Naive thymus-derived CD8-positive, alpha-beta T cell (primary cell): ENCODE measurements at places on chromosomes 3 and 15. TPM values are rescaled to one million over a fixed set of nuclear protein-coding genes. Genes with fewer than 3 reads are reported as not detected.
A peak's percentile ranks its signal among the peaks of the same experiment; 100 is the strongest.

The VWA5B2 gene
- 0.12 TPM for polyA plus RNA-seq

The CATSPER2 gene
- 1.3 TPM for polyA plus RNA-seq

The TRMT10C gene
- 52.7 TPM for polyA plus RNA-seq

The PDZRN3 gene
- polyA plus RNA-seq, result not detected

The CP gene
- polyA plus RNA-seq, result 0.30 TPM

The VGLL3 gene
- polyA plus RNA-seq, result not detected

The LRRIQ4 gene
- polyA plus RNA-seq, result not detected

The GOLGA6D gene
- not detected for polyA plus RNA-seq

The GOLGA8S gene
- not detected for polyA plus RNA-seq

The MFSD1 gene
- 41.0 TPM for polyA plus RNA-seq

The RARB gene
- not detected for polyA plus RNA-seq

The DENND4A gene
- polyA plus RNA-seq, result 12.0 TPM

The LRRC28 gene
- 16.7 TPM for polyA plus RNA-seq

The MYO1E gene
- polyA plus RNA-seq, result 2.0 TPM

The CCRL2 gene
- polyA plus RNA-seq, result 1.2 TPM

The C2CD4A gene
- polyA plus RNA-seq, result not detected

The ARL13B gene
- polyA plus RNA-seq, result 7.4 TPM

The ZNF385D gene
- polyA plus RNA-seq, result not detected

The PLD1 gene
- not detected for polyA plus RNA-seq

The FRMD4B gene
- polyA plus RNA-seq, result 0.15 TPM

- H3K4me3 ChIP-seq, result no peak overlapping the region
- H3K27ac ChIP-seq, result no peak overlapping the region
- DNase-seq, result no peak
- peaks cover 8% of the 10 kb centered on the region for H3K36me3 ChIP-seq
- H3K4me1 ChIP-seq, result no peaks in the 10 kb centered on the region
These were observed 157.9 kb downstream of the RAP2B start for GRCh38 chr3:153319705-153320554.

- no peak for DNase-seq
- no peaks in the 10 kb centered on the region for H3K36me3 ChIP-seq
- H3K27me3 ChIP-seq, result peaks cover 2% of the 10 kb centered on the region
- no peaks in the 10 kb centered on the region for H3K4me1 ChIP-seq
- H3K4me3 ChIP-seq, result no peak overlapping the region
- no peak overlapping the region for H3K27ac ChIP-seq
These were observed 236.7 kb downstream of the ADAMTSL3 start for GRCh38 chr15:83890587-83890986.

GRCh38 chr3:45491344-45491743, 103.0 kb downstream of the LARS2 start:
- no peaks in the 10 kb centered on the region for H3K27me3 ChIP-seq
- peaks cover 4% of the 10 kb centered on the region for H3K4me1 ChIP-seq
- DNase-seq, result no peak
- peaks cover 54% of the 10 kb centered on the region for H3K36me3 ChIP-seq
- no peak overlapping the region for H3K4me3 ChIP-seq
- H3K27ac ChIP-seq, result no peak overlapping the region

GRCh38 chr3:187290503-187290902, 1.0 kb downstream of the MASP1 start:
- peaks cover 29% of the 10 kb centered on the region for H3K27me3 ChIP-seq
- H3K27ac ChIP-seq, result no peak overlapping the region
- H3K4me3 ChIP-seq, result no peak overlapping the region
- H3K4me1 ChIP-seq, result no peaks in the 10 kb centered on the region

GRCh38 chr3:3189961-3190360, 10.5 kb upstream of the CRBN start:
- peak overlapping the region; percentile 75 for H3K27ac ChIP-seq
- H3K4me1 ChIP-seq, result peaks cover 43% of the 10 kb centered on the region
- no peak overlapping the region for H3K4me3 ChIP-seq
- H3K36me3 ChIP-seq, result peaks cover 5% of the 10 kb centered on the region

DNA sequence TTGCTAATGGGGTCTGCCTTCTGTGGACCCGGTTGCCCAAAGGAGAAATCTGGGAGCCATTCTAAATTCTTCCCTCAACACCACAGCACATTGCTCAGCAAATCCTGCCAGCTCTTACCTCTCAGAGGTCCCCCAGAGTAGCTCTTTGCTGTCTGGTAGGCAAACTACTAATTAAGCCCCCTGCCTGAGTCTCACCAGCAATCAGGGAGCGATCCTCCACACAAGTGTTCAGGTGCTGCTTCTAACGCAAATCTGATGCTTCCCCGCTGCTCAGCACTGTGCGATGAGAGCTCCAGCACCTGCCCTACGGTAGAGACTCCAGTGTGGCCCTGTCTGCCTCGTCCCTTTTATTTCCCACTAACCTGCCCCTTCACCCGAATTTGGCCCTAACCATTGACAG, 60.5 kb downstream of the HCN4 start:
- peaks cover 3% of the 10 kb centered on the region for H3K36me3 ChIP-seq
- no peaks in the 10 kb centered on the region for H3K27me3 ChIP-seq
- H3K4me1 ChIP-seq, result no peaks in the 10 kb centered on the region
- H3K4me3 ChIP-seq, result no peak overlapping the region

- DNase-seq, result no peak
- H3K27ac ChIP-seq, result no peak overlapping the region
- no peaks in the 10 kb centered on the region for H3K36me3 ChIP-seq
- peaks cover 5% of the 10 kb centered on the region for H3K4me1 ChIP-seq
- no peak overlapping the region for H3K4me3 ChIP-seq
- no peaks in the 10 kb centered on the region for H3K27me3 ChIP-seq
These were observed 225.2 kb downstream of the TCF12 start for GRCh38 chr15:57143511-57144078.

DNA sequence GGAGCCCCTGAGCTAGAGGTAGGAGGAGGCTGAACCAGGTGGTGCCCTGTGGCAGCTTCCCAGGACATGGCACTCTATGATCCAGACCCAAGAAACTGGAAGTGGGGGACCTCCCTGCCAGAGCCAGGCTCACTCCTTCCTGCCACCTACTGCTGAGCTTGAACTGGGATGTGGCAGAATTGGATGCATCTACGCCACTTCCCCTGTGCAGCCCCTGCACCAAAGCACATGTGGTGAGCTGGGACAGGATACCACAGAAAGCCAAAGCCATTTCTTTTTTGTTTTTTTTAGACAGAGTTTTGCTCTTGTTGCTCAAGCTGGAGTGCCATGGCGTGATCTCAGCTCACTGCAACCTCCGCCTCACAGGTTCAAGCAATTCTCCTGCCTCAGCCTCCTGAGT, 518.0 kb upstream of the PPP2R3A start:
- H3K4me3 ChIP-seq, result no peak overlapping the region
- H3K27ac ChIP-seq, result no peak overlapping the region
- no peaks in the 10 kb centered on the region for H3K27me3 ChIP-seq
- H3K4me1 ChIP-seq, result no peaks in the 10 kb centered on the region

DNA sequence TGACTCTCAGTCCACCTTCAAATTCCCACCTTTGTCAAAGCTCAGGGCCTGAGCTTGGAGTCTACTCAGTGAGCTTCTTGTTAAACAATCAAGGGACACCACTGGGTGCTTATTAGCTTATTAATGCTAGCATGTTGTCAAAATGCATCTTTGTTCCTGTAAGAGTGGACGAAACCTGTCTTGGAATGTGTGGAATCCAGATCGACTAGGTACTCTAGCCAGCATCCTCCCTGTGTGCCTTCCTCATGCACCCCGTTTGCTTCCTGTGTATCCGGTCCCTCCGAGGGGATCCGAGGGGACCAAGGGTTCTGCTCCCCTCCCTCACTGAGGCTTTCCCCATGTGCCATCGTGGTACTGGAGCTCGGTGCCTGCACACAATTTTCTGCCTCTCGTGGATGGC, 75.7 kb upstream of the UBE3A start:
- no peak overlapping the region for H3K4me3 ChIP-seq
- H3K36me3 ChIP-seq, result peaks cover 2% of the 10 kb centered on the region

- H3K4me1 ChIP-seq, result peaks cover 63% of the 10 kb centered on the region
- H3K36me3 ChIP-seq, result peaks cover 5% of the 10 kb centered on the region
- peak overlapping the region; percentile 95 for H3K27ac ChIP-seq
- DNase-seq, result no peak
These were observed 515 bp upstream of the EIF3J start for GRCh38 chr15:44536302-44536961.

- no peak for DNase-seq
- no peaks in the 10 kb centered on the region for H3K27me3 ChIP-seq
- peaks cover 26% of the 10 kb centered on the region for H3K36me3 ChIP-seq
- no peak overlapping the region for H3K27ac ChIP-seq
These were observed 110.2 kb downstream of the CMSS1 start for GRCh38 chr3:99927671-99928457.

GRCh38 chr3:126390751-126391150, 4.0 kb upstream of the CFAP100 start:
- peaks cover 34% of the 10 kb centered on the region for H3K27me3 ChIP-seq
- H3K27ac ChIP-seq, result no peak overlapping the region
- no peak overlapping the region for H3K4me3 ChIP-seq

DNA sequence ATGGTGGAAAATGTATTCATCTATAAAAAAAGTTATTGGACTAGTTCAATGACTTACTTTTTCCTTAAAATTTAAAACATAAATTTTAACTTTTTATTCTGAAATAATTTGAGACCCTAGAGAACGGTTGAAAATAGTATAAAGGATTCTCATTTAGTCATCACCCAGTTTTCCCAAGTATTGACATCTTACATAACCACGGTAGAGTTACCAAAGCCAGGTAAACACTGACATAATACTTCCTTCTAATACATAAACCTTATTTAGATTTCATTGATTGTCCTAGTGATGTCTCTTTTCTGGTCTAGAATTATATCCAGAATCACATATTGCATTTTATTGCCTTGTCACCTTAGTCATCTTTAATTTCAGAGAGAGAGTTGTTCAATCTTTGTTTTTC, 319.1 kb downstream of the LPP start:
- peaks cover 5% of the 10 kb centered on the region for H3K4me1 ChIP-seq
- H3K27ac ChIP-seq, result no peak overlapping the region
- H3K36me3 ChIP-seq, result peaks cover 11% of the 10 kb centered on the region
- DNase-seq, result no peak
- H3K27me3 ChIP-seq, result no peaks in the 10 kb centered on the region

DNA sequence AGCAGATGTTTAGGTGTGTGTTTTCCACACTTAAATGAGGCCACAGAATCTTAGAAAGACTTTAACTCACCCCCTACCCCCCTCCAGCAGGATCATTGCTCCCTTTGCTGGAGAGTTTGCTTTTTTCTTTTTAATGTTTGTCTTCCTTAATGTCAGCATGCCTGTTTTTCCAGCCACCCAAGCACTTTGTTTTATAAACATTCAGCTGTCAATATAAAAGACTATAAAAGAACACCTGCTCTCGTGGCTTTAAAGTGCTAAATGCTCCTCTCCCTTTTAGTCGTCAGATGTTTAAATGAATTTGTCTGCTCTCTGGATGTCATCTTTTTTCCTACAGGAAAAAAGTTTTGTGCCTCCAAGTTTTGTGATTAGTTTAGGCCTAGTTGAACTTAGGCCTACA, 61.7 kb downstream of the SIDT1 start:
- H3K36me3 ChIP-seq, result peaks cover 84% of the 10 kb centered on the region
- DNase-seq, result no peak
- no peaks in the 10 kb centered on the region for H3K27me3 ChIP-seq
- no peak overlapping the region for H3K4me3 ChIP-seq
- peaks cover 6% of the 10 kb centered on the region for H3K4me1 ChIP-seq
- H3K27ac ChIP-seq, result no peak overlapping the region

DNA sequence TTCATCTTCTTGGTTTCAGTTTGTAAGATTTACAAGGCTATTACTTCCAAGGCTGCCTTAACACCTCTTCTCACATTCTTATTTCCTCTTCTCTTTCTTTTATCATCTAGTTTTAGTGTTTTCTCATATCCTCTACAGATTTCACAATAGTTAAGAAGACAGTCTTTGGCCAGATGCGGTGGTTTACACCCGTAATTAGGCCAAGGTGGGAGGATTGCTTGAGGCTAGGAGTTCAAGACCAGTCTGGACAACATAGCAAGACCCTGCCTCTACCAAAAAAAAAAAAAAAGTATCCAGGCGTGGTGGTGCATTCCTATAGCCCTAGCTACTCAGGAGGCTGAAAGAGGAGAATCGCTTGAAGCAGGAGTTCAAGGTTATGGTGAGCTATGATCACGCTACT, 3.5 kb upstream of the ALDH1A2 start:
- peaks cover 39% of the 10 kb centered on the region for H3K27me3 ChIP-seq
- peaks cover 8% of the 10 kb centered on the region for H3K4me1 ChIP-seq
- H3K4me3 ChIP-seq, result no peak overlapping the region
- H3K36me3 ChIP-seq, result no peaks in the 10 kb centered on the region
- no peak for DNase-seq

DNA sequence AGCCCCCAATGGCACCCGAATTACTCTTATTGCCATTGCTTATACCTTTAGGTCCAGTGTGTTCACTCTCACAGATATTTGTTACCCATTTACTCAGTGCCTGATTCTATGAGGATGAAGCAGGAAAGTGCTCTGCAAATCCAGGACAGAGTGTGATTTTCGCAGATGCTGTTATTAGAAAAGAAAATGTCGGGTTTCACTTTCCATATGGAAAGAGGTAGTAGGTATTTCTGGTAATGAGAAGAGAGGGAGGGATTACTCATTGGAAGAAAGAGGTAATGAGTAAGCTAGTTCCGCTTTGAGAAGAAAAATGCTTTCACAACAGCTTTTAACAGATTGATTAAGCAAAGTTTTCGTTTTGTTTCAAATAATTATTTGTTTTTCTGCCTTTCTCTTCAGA, 336.3 kb upstream of the CFAP20DC start:
- H3K4me1 ChIP-seq, result peaks cover 16% of the 10 kb centered on the region
- no peak for DNase-seq
- no peaks in the 10 kb centered on the region for H3K36me3 ChIP-seq
- H3K27ac ChIP-seq, result no peak overlapping the region
- H3K27me3 ChIP-seq, result no peaks in the 10 kb centered on the region

DNA sequence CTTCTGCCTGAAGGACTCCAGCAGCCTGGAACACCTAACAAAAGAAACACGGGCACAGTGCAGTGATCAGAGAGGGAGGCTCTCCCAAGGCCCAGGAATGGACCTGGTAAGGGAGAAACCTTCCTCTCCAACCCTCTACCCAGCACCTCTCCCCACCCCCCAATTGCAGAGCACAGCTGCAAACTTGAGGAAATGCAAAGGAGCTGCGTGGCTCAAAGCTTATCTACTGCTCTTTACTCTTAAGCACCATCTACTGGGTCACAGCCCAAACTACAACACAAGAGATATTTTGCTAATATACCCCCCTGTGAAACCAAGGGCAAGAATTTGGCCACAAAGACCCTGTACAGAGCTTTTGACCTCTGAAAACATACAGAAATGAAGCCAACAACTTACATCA, 328.3 kb downstream of the OXSM start:
- H3K4me3 ChIP-seq, result no peak overlapping the region
- H3K27me3 ChIP-seq, result peaks cover 2% of the 10 kb centered on the region
- H3K27ac ChIP-seq, result no peak overlapping the region
